ENCODE measurements at places on chromosomes 7 and 10.

DNA sequence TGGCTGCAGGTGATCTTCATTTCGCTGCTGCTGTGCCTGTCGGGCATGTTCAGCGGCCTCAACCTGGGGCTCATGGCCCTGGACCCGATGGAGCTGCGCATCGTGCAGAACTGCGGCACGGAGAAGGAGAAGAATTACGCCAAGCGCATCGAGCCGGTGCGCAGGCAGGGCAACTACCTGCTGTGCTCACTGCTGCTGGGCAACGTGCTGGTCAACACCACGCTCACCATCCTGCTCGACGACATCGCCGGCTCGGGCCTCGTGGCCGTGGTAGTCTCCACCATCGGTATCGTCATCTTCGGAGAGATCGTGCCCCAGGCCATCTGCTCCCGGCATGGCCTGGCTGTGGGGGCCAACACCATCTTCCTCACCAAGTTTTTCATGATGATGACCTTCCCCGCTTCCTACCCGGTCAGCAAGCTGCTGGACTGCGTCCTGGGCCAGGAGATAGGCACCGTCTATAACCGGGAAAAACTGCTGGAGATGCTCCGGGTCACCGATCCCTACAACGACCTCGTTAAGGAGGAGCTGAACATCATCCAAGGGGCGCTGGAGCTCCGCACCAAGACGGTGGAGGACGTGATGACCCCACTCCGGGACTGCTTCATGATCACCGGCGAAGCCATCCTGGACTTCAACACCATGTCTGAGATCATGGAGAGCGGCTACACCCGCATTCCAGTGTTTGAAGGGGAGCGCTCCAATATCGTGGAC is 1.3 kb downstream of the CNNM2 start:
- peak; percentile 15 for DNase-seq

DNA sequence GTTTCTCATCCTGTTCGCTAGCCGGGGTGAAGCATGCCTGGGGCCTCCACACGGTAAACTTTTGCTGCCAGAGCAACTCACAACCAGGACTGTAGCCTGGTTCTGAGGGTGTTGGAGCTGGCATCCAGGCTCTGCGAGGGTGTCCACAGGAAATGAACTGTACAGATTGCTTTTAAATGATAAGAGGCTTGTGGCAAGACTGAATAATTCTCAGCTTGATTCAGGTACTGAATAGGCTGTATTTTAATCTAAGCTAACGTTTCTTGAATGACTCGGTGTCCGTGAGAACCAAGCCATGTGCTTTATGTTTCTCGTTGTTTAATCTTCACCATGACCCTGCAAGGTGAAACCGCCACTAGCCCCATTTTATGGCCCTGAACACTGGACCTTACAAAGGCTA is 49.3 kb downstream of the EEPD1 start:
- DNase-seq: no peak

DNA sequence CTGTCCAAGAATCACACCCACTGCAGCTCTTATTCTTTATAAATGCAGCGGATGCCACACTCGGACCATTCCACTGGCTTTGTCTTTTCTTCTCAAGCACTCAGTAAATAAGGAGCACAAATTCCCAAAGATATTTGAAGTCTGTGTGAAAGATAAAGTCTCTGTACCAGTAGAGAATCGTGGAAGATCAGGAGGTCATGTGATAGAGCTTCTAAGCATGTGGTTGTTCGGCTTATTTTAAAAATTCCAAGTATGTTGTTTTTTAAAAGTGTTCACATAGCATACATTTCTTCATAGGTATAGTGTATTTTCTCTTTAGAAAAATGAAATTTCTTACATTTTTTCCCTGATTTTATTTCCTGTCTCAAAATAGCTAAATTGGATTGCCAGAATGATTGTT is 75.8 kb downstream of the NOC3L start:
- DNase-seq: no peak

GRCh38 chr10:71039551-71039950 is 151.2 kb upstream of the PCBD1 start:
- no peak for DNase-seq
